Peyer's patch (tissue), 4 donors: ENCODE measurements at places on chromosomes 3 and 15. TPM values are rescaled to one million over a fixed set of nuclear protein-coding genes. Genes with fewer than 3 reads are reported as not detected.
A peak's percentile ranks its signal among the peaks of the same experiment; 100 is the strongest.

Gene ROBO1
- total RNA-seq, result 41.3 TPM

Gene CAND2
- total RNA-seq, result 1.4 TPM

Gene CSPG4
- 2.8 TPM for total RNA-seq

Gene CMTM8
- total RNA-seq, result 13.1 TPM

Gene WDR93
- total RNA-seq, result not detected

Gene AGBL1
- not detected for total RNA-seq

Gene ILDR1
- total RNA-seq, result 4.7 TPM

Gene BBX
- total RNA-seq, result 33.0 TPM

DNA sequence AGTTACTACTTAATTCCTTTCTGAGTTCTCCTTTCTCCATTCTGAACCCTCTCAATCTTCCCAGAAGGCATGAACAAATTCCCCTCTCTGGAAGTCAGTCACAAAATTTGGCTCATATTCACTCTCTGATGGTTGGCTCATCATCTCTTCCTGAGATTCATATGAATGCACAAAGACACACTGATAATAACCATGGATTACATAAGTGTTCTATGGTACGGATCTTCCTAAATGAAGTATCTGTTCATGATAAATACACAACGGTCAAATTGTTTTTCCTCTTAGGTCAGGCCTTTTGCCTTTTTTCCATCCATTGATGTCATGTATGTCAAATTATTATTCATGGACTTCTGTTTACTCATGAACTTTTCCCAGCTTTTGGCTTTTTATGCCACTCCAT is 162.6 kb downstream of the P2RY1 start:
- DNase-seq, result no peak

GRCh38 chr15:39756806-39757522 is 25.7 kb downstream of the FSIP1 start:
- no peak for DNase-seq

GRCh38 chr3:24235121-24235520 is 259.5 kb downstream of the THRB start:
- no peak for DNase-seq

GRCh38 chr15:100753503-100753902 is 126.1 kb upstream of the ALDH1A3 start:
- no peak for DNase-seq

DNA sequence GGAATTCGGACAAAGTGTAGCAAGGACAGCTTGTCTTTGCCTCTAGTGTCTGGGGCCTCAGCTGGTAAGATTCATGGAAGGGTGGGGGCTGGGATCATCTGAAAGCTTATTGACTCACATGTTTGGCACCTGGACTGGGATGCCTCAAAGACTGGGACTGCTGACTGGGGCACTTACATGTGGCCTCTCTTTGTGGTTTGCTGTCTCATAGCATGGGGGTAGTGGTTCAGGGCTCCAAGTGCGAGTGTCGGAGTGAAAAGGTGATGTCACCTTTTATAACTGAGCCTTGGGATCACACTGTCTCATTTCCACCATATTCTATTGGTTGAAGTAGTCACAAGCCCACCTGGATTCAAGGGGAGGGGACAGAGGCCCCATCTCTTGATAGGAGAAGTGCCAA is 6.8 kb downstream of the MFSD1 start:
- DNase-seq, result no peak

- DNase-seq, result no peak
These were observed 1.1 kb downstream of the EAF2 start for GRCh38 chr3:121836064-121836463.

DNA sequence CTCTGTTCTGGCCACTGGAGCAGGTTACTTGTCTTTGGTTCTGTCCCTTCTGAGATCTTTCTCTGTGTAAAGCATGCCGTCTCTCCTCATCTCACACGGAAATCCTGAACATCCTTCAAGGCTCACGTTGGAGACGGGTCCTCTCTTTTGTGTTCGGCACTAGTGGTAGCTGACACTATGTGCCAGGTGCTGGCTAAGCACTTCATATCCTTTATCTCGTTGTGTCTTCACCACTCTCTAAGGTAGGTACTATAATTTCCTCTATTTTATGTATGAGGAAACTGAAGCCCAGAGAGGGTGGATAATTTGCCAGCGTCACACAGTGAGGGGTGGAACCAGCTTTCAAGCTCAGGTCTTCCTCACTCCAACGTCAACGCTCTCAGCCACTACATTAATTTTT is 1.2 kb downstream of the IFT122 start:
- no peak for DNase-seq

DNA sequence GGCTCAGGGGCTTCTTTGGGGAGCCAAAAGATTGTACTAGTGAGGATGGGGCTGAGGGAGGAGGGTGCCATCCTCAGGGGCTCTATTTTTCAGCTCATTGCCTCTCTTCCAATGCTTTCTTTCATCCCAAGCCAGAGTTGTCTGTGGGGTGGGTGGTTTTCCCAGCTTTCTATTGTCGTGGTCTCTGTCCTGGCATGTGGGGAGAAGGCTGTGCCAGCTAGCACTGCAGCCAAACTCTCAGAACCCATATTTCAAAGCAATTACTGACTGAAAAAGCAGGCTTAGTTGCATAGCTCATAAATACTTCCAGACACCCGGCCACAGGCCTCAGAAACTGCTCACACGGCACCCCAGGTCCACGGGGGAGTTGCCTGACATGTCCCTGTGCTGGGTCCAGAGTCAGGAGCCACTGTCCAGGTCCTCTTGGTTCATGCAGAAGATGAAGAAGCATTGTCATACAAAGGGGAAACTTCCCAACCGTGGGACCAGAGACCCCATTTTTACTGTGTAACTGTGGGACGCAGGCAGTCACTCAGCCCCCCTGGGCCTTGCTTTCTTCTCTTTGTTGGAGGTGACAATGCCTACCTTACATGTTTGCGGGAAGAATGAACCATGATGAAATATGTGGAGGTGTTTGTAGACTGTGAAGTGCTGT is 27.6 kb downstream of the FGD5 start:
- no peak for DNase-seq

GRCh38 chr15:51313644-51314280 is 24.6 kb downstream of the CYP19A1 start:
- no peak for DNase-seq

- DNase-seq, result no peak
These were observed 224.8 kb downstream of the FAM43A start for GRCh38 chr3:194910414-194910984.

- no peak for DNase-seq
These were observed 41.3 kb downstream of the SSR3 start for GRCh38 chr3:156513619-156514018.

DNA sequence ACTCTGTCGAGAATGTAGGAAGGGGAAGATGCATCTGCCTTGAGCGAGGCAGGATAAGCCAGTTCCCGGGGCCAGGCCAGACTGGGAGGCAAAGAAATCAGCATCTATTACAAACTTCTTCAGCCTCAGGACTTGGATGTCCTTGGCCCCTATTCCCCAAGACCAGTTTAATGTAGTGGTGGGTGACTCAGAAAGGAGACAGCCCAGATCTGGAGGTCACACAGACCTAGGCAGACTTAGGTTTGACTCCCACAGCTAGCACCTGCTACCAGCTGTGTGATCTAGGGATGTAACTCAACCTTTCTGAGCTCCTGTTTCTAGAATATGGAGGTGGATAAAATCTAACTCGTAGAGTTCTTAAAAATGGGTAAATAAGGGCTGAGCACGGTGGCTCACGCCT is 409.5 kb upstream of the PROK2 start:
- no peak for DNase-seq

GRCh38 chr3:122785231-122785630 is 8.4 kb downstream of the HSPBAP1 start:
- no peak for DNase-seq

GRCh38 chr15:46696281-46696680 is 1021.0 kb upstream of the SEMA6D start:
- no peak for DNase-seq

GRCh38 chr15:52021128-52021671 is 2.2 kb downstream of the MAPK6 start:
- DNase-seq, result peak; percentile 54

DNA sequence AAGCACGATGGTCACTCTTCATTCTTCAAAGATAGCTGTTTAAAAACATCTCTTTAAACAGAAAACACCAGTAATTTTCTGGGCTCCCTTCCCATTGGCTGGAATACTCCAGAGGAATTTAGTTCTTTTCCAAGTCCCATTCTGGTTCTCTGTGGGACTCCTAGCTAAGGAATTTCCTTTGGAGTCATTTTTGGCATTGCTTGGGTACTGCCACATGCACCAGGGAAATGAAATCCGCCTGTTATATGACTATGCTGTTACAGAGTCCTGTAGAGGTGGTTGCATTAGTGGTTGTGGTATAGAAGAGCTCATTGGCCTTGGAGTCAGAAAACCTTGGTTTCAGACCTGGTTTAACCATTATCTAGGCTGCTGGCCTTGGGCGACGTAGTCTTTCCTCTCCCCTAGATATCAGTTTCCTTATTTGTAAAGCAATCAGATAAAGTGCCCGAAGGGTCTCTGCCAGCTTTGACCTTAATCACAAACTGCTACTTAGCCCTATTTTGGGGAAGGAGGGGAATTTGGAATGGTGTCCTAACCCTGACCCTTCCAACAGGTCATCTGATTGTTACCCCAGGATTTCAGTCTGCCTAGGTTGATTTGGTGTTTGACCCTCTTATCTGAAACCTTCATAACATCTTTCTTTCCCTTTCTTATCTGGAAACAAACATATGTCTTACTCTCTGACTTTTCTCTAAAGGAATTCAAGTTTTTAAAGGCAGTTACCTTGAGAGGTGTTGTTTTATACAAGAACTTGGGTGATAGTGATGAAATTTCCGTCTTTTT is 13.4 kb downstream of the RTP1 start:
- no peak for DNase-seq

DNA sequence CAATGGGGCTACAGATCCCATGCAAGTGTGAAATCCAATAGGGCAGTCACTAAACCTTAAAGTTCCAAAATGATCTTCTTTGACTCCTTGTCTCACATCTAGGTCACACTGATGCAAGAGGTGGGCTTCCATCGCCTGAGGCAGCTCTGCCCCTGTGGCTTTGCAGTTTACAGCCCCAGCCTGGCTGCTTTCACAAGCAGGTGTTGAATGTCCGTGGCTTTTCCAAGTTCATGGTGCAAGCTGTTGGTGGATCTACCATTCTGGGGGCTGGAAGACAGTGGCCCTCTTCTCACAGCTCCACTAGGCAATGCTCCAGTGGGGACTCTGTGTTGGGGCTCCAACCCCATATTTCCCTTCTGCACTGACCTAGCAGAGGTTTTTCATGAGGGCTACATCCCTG is 68.5 kb upstream of the PRR20G start:
- no peak for DNase-seq

- no peak for DNase-seq
These were observed 230.5 kb downstream of the NFKBIZ start for GRCh38 chr3:102079809-102080197.

DNA sequence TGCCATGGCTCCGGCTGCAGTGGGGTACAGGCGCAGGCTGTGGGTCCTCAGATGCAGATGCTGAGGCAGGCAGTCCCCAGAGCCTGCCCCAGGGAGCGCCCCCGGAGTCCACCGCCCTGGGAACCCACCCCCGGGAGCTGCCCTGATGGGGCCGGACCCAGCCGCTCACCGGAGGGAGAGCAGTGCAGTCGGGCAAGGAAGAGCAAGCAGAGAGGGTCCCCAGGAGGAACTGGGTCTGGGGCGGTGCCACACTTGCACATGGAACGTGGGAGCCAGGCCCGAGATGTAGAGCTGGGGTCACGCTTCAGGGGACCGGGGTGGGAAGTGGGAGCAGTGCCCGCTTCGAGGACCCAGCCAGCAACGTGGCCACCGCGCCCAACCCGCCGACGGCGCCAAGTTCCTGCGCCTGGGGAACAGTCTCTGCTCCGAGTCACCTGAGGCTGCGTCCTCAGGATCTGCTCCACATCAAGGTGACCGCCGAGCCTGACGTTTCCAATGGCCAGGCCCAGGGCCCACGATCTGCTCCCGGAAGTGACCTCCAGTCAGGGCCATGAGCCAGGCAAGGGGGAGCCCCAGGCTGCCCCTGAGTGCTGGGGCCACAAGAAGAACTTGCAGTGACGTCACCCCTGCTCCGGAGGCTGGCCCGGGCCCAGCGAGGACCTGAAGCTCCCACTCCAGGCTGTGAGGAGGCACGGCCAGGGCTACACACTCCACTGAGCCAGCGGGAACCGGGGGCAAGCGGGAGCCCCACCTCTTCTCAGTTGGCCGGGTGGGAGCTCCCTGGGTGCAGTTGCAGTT is 27.0 kb upstream of the TFG start:
- no peak for DNase-seq

GRCh38 chr3:128610451-128611070 is 40.1 kb downstream of the RPN1 start:
- DNase-seq, result no peak

GRCh38 chr3:127673191-127674100 is 694 bp downstream of the ABTB1 start:
- peak; percentile 74 for DNase-seq

DNA sequence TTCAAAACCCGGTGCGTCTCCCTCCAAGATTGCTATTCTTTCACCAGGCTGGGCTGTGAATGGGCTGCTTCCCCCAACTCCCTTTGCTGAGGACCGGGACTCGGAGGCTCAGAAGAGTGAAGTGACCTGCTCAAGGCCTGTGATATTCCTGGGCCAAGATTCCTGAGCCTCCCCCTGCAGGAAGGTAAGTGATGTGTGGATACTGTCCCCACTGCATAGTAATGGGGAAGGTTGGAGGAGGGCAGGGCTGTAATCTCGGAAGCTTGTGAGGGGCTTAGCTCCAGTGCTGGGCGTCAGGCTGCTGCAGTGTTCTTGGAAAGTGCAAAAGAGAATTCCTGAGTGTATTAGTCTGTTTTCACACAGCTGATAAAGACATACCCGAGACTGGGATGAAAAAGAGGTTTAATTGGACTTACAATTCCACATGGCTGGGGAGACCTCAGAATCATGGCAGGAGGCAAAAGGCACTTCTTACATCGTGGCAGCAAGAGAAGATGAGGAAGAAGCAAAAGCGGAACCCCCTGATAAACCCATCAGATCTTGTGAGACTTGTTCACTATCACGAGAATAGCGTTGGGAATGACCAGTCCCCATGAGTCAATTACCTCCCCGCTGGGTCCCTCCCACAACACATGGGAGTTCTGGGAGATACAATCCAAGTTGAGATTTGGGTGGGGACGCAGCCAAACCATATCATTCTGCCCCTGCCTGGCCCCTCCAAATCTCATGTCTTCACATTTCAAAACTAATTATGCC is 67.6 kb downstream of the EFCAB12 start:
- no peak for DNase-seq

DNA sequence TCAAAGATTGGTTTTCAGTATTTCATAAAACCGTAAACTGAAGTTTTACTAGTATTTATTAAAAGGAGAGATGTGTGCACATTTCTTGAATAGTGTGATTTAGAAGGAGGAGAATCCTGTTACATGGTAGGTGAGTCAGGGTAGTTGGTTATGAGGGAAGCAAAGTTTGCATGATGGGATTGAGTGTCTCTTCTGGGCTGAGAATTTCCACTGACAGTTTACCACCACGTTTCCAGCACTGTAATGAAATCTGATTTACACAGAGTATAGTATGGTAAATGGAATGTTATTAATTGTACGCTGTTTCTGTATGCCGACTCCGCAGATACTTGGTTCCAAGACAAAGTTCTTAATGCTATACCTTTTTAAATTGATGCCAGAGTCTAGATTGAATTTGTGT is 1.6 kb downstream of the NECTIN3 start:
- no peak for DNase-seq

GRCh38 chr3:3631114-3631513 is 168.1 kb upstream of the LRRN1 start:
- no peak for DNase-seq
